ENCODE measurements at places on chromosomes 11 and 22. TPM values are rescaled to one million over a fixed set of nuclear protein-coding genes. Genes with fewer than 3 reads are reported as not detected.

The TRIM29 gene
- total RNA-seq: 0.56 TPM

The SULT4A1 gene
- 0.09 TPM for total RNA-seq

The GUCY1A2 gene
- 8.7 TPM for total RNA-seq

The SLC15A3 gene
- 2.7 TPM for total RNA-seq

The ANO9 gene
- 16.6 TPM for total RNA-seq

The OR10W1 gene
- not detected for total RNA-seq

Data from pancreas (tissue), 10 donors.